ENCODE measurements at places on chromosomes 7 and 10.

- DNase-seq = no peak
Measured at GRCh38 chr10:35103882-35104281, 13.7 kb upstream of the CUL2 start.

GRCh38 chr7:114787556-114787955, 134.3 kb upstream of the MDFIC start:
- no peak for DNase-seq

- no peak for DNase-seq
Measured at GRCh38 chr7:130488392-130489139, 3.3 kb upstream of the MEST start.

DNA sequence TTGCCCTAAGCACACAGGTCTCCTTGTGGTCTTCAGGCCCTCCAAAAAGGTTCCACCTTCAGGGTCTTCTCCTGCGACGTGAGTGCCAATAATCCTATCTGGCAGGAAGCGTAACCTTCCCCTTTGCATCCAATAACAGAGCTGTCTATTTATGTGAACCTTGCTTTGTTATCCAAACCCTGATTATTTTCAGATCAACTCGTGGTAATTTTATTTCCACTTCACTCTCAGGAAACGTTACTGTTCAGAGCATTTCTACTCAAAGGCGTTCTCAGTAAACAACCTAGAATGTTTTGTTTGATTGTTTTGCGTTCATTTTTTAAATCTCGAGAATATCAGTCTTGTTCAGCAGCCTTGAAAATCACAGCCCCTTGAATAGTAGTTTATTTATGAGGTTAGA, 232.3 kb upstream of the KLF6 start:
- DNase-seq = no peak

DNA sequence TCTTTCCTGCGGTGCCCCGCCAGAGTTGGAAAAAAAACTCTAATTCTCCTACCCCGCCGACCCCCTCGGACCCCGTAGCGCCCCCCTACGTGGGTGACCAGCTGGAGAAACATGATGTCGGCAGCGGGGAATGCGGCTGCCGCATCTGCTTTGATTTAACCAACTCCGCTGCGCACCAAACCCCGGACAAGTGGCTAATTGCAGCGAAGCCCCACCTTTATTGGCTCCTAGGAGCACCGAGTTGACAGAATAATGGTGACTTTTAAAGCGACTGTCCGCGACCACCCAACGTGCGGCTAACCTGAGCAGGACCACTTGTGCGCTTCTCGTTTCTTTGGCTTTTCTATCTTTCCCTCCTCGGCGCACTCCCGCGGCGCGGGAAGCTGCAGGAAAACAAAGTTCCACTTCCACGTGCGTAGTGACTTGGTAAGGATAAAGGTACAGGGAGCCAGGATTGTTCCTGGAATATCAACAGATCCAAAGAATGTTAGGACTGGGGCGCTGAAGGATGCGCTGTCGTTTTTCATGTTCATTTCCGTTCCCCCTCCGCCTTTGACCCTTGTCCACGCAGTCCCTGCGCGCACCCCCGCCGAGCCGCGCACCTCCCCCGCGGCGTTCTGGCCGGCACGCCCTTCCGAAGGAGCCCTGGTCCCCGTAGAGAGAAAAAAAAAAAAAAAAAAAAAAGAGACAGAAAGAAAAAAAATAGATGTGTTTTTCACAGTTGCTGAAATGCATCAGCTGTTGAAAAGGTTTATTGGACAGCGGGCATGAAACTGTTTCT, 1.4 kb downstream of the WNT16 start:
- no peak for DNase-seq

DNA sequence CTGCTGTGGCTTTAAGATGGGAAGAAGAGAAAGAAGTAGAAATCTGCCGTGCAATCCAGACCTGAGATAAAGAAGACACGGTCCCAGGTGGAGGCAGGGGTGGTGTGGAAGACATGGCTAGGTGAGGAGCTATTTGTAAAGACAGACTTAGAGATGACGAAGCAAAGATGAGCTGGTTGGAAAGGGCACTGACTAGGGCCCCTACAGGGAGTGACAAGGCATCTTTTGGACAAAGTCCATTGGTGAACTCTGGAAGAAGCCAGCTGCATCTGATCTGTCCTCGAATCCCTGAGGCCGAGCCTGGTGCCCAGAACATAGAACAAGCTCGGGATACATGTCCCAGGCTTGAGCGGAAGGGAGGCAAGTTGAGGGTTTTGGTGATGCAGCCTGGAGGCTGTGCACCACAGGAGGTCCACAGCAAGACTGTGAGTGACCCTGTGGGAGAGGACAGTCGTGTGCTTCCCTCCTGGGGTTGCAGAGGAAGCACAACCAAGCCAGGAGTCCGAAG, 191.2 kb downstream of the ADAM12 start:
- DNase-seq = no peak

Measured in Panc1 (cell line).